ENCODE measurements at places on chromosomes 16 and 17.
A peak's percentile ranks its signal among the peaks of the same experiment; 100 is the strongest.

GRCh38 chr17:50169121-50169764, 3.4 kb downstream of the SGCA start:
- DNase-seq, result peak; percentile 66

DNA sequence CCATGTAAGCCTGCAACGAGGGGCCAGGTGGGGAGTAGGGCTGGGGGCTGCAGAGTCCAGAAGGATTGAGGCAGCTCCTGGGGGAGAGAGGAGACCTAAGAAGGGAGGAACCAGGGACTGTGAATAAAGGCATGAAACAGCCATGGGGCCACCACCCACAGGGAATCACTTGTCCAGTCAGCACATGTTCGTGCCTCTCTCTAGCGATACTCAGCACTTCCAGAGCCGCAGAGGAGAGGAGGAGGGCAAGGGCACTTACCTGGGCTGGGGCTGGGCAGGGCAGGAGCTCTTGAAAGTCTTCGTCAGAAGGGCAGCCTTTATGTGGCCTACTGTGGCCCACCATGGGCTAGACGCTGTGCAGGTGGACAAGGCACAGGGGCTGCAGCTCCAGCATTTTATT, 24.2 kb downstream of the CACNA1G start:
- no peak for DNase-seq

- no peak for DNase-seq
Observed at GRCh38 chr17:67902511-67903231, 77.4 kb downstream of the BPTF start.

DNA sequence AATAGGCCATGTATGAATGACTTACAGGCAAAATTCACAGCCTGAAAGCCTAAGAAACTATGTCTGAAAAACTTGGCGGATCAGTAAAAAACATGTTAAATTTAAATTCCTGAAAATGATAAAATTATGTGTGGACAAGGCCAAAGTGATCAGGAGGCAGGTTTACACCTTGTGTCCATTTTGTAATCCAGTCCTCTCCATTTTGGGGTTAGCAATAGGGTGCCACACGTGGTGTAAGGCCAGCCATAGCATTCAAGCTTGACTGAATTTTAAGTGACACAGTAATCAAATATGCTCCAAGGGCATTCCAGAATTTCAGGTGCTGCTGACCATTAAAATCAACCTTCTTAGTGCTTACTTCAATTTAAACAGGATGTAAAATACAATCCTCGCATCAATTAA, 2.7 kb downstream of the RNF43 start:
- DNase-seq, result no peak

- no peak for DNase-seq
Observed at GRCh38 chr17:78233678-78234077, 2.2 kb downstream of the TMEM235 start.

GRCh38 chr17:82907797-82908542, 68.1 kb upstream of the ZNF750 start:
- no peak for DNase-seq

DNA sequence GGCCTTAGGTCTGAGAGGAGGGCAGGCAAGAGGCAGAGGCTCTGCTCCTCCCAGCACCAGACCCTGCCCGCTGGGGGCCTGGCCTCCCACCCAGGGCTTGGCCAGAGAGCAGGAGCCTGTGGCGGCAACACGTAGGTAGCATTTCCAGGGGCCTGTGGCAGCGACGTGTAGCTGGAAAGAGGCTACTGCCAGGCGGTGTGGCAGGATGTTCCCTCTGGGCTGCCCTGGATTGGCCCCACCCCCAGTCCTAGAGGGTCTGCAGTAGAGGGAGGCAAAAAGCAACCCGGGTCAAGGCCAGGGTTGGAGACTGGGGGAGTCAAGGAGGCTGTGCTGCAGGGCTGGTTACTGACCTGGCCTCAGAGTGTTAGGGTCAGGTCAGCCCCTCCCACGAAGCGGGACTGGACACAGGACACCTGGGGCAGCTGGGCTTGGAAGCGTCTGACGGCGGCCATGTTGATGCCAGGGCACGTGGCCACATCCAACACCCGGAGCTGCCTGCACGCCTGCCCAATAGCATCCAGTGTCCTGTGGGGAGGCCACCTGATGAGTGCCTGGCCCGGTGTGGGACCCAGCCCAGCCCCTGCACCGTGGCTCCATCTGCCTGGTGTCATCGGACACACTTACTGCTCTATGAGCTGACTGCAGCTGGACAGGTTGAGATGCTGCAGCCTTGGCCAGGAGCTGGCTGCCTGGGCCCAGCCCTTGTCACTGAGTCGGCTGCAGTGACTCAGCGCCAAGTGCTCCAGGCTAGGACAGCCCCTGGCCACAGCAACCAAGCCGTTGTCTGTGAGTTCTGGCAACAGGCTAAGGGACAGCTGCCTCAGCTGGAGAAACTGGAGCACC, 8.5 kb downstream of the ELMO3 start:
- DNase-seq, result no peak

- no peak for DNase-seq
Observed at GRCh38 chr16:82657239-82657638, 30.5 kb downstream of the CDH13 start.

GRCh38 chr17:57284583-57284982, 28.3 kb downstream of the MSI2 start:
- no peak for DNase-seq

- DNase-seq, result no peak
Observed at GRCh38 chr16:22267764-22268163, 29.4 kb upstream of the POLR3E start.

DNA sequence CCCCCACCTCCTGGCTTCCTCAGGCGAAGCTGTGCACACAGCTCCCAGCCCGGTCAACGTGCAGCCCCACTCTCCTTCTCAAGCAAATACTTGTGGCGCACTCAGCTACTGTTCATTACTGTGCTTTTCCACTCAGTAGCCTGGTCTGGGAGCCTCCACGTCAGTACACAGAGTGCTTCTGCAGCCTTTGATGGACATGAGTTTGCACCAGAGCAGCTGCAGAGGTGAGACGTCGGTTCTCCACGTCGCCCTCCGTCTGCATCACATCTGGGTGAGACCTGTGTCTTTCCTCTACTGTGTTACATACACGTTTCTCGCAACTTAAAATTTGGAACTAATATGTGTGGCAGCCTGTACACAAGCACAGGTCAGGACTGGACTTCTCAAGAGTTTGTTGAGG, 334.3 kb downstream of the C16orf95 start:
- no peak for DNase-seq

DNA sequence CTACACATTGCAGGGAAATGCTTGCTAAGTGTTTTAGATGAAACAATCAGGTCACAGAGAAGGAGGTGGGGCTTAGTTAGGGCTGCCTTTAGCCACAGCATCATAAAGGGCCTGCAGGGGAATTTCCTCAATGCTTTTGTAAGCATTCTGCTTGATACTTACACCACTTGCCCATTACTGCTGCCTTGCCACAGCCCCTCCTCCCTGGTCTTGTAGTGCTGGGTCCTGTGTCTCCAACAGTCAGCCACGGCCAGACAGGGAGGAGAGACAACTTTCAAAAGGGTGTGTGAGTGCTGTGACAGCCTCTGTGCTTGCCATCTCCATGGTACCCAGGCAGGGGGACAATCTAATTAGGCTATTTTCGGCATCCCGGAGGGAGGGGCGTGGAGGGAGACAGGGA, 111.2 kb downstream of the SHISA9 start:
- DNase-seq, result no peak

DNA sequence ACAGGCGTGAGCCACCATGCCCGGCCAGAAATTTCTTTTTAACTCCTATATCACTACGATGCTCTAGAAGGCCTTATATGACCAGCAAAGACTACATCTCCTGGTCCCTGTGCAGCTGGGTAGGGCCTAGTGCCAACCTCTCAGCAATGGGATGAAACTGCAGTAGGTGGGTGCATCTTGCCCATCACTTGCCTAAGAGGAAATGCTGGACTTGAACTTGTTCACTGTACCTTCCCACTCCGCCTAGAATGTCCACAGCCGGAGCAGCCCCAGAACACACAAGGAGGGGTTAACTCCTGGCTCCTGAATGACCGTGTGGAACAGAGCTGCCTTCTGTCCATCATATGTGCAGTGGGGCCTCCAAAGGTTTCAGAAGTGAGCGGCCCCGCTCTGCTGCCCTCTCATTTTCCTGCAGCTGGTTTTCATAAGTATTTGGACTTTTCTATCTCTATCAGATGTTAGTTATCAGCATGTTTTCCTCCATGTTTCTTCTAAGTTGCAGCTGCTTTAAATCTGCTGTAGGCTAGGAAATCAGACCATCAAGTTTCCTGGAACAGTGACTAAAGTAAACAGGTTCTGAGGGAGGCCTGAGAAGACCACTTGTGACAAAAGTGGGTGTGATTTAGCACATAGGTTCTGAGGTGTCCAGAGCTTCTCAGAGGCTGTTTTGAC, 52.5 kb downstream of the WSB1 start:
- DNase-seq, result no peak

GRCh38 chr17:75430159-75430974, 24.9 kb upstream of the GRB2 start:
- DNase-seq, result no peak

DNA sequence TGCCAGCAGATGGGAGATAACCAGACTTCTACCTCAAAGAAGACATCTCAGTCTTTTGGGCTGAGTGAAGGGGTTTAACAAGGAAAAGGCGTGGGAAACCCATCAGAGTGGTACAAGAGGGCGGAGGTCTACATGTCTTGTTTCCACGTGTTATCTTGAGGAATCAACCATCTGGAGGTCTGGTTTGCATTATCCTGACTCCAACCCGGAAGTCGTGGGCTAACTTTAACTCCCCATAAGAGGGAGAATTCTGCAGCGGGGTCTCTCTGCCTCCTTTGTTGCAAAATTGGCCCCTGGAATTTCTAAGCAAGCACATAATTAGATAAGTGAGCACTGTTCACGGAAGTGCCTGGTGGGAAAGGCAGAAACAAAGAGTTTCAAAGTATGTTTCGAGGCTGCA, 398.7 kb upstream of the C16orf82 start:
- peak; percentile 45 for DNase-seq

DNA sequence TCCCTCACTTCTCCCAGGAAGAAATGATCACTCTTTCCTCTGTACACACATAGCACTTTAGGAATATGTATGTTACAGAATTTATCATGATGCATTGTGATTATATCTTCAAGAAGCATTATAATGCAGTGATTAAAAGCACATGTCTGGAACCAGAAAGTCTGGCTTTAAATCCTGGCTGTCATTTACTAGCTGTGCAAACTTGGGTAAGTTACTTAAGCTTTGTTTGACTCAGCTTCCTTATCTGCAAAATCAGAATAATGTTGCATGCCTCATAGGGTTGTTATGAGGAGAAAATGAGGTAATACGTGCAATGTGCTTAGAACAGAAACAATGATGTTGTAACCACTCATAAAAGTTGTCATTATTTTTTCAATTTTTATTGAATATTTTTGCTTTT, 156.3 kb upstream of the ZKSCAN2 start:
- no peak for DNase-seq

GRCh38 chr17:22470411-22471175, 778.3 kb downstream of the KCNJ18 start:
- no peak for DNase-seq

DNA sequence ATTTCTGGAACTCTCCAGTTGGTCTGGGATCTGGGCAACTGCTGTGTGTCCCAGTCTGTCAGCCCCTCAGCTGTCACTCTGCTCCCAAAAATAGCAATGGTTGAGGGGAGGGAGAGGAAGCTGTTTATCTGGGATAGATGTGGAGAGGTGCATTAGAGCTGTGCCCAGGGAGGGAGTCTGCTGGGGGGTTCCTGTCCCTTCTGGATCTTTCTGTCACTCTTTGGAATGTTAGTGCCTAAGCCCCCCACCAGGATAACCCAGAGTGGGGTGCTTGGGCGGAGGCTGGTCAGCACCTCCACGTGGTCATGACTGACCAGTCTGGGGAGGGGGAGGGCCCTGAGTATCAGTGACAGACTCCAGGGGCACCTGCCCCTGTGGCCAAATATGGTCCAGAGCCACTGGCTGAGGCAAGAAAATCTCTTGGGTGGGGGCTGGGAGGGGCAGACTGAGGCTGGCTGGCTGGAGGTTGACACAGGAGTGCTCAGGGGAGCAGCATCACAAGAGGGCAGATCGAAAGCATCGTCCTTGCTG, at the start of gene UNC45B:
UNC45B (plus strand) TSS at position 443 of the 531 bp plus-strand sequence. CDS start 447 bp downstream, outside the sequence.
- no peak for DNase-seq

DNA sequence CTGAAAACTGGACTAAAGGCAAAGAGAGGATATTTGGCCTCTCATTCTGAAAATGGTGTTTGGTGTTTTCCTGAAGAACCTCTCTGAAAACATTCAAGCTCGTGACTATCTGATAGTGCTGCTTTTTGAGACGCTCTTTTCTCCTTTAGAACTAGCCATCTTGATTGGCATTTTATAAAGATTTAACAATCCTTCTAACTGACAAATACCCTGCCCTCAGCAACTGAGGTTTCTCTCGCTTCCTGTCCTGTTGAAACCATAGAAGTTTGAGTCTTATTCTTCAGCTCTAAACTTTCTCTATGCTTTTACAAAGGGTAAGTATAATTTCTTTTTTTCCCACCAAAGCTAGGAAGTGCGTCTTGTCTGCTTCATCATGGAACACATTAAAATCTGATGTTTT, 13.3 kb downstream of the CNEP1R1 start:
- DNase-seq, result no peak

GRCh38 chr17:40283662-40284061, 4.0 kb upstream of the CDC6 start:
- no peak for DNase-seq

GRCh38 chr17:79942011-79942405, 93.7 kb downstream of the TBC1D16 start:
- no peak for DNase-seq

DNA sequence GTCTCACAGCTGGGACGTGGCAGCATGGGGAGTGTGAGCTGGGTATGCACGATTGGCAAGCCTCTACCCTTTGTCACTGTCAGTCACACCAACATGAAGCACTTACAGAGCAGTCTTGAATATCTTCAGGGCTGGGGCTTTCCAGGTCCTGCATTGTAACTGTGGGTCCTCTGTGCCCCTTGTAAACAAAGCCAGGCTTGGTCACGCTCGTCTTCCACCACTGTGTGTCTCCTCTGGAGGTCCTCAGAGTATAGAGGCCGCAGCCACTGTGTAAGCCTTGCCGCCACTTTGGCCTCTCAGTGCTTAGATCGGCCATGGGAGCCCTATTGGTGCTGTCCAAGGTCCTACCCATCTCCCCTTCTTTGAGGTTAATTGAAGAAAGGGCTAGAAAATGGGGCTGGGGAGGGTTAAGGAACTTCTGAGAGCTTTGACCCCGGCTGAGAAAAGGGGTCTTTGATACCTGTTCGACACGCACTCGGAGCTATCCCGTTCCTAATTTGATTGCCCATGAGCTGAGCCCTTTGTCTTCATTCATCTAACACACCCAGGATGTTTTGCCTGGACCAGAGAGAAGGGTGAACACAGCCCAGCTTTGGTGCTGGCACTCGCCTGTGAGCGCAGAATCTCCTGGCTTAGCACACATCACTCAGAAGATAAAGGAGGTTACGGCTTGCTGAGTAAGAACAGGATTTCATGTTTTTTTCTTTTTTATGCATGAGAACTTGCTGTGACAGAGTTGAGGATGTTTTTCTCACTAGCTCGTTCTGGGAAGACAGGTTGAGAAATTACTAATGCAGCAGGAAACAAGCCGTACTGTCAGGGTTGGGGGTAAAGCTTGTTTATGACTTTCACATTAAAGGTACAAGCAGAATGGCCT, 267.9 kb downstream of the CPPED1 start:
- no peak for DNase-seq
